Activated naive CD4-positive, alpha-beta T cell treated with anti-CD3 and anti-CD28 coated beads for 36 hours (primary cell): ENCODE measurements at places on chromosomes 6 and 20. TPM values are rescaled to one million over a fixed set of nuclear protein-coding genes. Genes with fewer than 3 reads are reported as not detected.

The CEP85L gene
- 31.9 TPM for total RNA-seq

The PKIB gene
- 0.67 TPM for total RNA-seq

The AK9 gene
- 1.7 TPM for total RNA-seq

The LPIN3 gene
- total RNA-seq = 1.0 TPM

- H3K4me3 ChIP-seq = no peak overlapping the region
- H3K36me3 ChIP-seq = no peaks in the 10 kb centered on the region
- peaks cover 8% of the 10 kb centered on the region for H3K4me1 ChIP-seq
- H3K27me3 ChIP-seq = no peaks in the 10 kb centered on the region
- no peak overlapping the region for H3K27ac ChIP-seq
These were observed 128.2 kb downstream of the BANF2 start for GRCh38 chr20:17827759-17828559.

DNA sequence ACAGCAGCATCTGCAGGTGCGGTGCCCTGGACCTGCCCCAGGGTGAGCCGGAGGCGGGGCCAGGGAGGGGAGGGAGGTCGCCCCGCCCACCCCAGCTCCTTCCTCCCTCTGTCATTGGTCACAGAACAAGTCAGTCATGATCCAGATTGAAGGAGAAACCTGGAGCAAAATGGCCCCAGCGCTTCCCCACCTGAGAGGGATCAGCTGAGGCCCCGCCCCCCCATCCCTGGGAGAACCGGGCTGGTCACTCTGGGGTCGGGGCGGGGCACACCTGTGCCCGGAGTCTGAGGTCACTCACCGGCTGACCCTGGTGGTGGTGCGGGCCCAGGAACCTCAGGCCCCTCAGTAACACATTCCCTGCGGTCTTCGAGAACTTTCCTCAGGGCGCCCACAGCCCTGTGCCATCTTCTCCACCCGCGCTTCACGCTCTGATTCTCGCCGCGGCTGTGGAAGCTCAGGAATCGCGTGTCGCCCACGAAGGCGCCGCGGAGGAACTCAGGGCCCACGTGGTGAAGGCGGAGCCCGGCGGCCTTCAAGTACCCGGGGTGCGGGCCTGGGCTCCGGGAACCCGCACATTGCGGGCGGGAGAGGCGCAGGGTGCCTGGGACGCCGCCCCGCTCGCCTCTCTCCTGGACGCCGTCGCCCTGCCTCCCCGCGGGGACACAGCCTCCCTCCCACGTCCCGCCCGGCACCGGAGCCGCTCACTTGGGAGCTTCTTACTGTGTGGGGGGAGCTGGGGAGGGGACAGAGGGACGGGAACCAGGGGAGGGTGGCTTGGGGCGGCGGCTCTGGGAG lies 36.4 kb upstream of the HLA-C start:
- H3K4me1 ChIP-seq = no peaks in the 10 kb centered on the region
- peak overlapping the region; percentile 74 for H3K4me3 ChIP-seq
- H3K27ac ChIP-seq = peak overlapping the region; percentile 33
